ENCODE measurements at places on chromosomes 6 and 20. TPM values are rescaled to one million over a fixed set of nuclear protein-coding genes. Genes with fewer than 3 reads are reported as not detected.

Gene PLN
- total RNA-seq = not detected

Gene TCP11
- total RNA-seq = not detected

Gene SYNJ2
- 64.8 TPM for total RNA-seq

Gene POPDC3
- total RNA-seq = 30.2 TPM

Gene PACRG
- not detected for total RNA-seq

Gene C6orf141
- total RNA-seq = 20.9 TPM

All from A549 treated with RU486 at 1 μM for 4 hours (cell line).